ENCODE measurements at places on chromosomes 2 and 18.

DNA sequence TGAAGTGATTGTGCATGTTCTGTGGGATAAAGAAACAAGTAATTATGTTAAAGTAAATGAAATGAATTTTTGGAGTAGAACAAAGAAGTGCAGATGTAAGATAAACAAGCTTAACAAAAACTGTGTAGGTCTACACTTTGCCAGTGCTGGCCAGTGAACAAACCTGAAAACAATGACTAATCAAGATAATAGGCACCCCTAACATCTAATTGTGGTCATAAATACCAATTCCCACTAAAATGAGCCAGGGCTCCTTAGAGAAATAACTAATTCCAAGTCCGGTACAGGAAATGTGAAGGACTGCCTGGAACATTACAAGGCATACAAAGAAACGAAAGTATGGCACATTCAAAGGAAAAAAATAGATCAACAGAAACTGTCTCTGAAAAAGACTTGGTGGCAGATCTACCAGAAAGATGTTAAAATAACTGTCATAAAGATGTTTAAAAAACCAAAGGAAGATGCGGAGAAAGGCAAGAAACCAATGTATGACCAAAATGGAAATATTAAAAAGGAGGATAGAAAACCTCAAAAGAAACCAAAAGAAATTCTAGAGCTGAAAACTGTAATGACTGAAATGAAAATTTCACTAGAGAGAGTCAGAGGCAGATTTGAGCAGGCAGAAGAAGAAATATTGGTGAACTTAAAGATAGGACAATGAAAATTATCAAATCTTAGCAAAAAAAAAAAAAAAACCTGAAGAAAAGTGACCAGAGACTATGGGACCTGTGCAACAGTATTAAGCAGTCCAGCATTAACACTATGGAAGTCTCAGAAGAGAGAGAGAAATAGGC lies 94.7 kb upstream of the SLC66A3 start:
- no peak for DNase-seq

DNA sequence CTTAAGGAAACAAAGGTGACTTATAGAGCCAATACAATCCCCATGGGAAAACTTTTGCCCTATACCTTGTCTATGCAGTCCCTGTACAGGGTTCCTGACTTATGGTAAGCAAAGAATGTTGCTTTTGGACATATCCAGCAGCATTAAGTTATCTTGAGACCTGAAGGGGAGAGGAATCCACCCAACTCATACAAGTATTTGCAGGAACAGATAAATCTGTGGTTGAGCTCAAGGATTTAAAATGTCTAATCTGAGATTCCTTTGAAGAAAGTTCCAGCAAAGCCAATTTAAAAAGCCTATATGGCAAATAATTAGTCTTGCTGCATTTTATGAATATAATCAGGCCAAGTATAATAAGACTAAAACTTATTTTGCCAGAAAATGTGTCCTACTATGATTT lies 739.5 kb upstream of the CDH2 start:
- no peak for DNase-seq

- no peak for DNase-seq
Observed at GRCh38 chr2:223048519-223048918, 3.5 kb upstream of the KCNE4 start.

- DNase-seq = no peak
Observed at GRCh38 chr2:169798397-169798717, 314 bp upstream of the SSB start.

DNA sequence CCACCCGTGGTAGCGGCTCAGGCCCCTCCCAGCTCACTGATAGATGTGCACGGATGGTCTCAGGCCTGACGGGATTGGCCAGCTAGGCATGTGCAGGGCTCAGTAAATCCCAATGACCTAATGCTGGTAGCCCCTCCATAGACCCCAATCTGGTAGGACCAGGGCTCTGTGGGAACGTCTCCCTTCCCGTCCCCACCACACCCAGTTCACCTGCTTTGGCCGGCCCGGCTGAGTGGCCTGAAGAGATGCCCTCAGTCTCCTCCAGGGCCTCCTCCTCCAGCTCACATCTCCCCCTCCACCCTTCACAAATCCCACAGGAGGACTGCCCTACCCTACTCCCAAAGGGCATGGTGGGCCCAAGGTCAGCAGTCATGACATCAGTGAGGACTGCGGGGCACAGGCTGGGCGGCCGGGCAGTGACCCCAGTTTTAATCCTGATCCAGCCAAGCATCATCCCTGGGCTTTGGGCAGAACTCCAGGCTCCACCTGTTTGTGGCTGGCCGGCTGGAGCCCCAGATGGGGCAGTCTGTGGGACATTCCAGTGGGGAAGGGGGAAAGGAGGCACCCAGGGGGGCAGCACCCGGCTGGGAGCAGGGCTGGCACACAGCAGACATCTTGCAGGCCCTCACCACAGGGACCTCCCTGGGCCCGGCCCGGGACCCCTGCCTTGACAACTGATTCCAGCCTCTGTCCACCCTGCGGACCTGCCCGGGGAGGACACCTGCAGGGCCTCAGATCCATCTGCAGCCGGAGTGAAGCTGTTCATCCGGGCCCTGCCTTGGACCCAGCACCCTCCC lies 2.3 kb downstream of the KIF1A start:
- DNase-seq = no peak
